ENCODE measurements at places on chromosomes 5 and 9.

DNA sequence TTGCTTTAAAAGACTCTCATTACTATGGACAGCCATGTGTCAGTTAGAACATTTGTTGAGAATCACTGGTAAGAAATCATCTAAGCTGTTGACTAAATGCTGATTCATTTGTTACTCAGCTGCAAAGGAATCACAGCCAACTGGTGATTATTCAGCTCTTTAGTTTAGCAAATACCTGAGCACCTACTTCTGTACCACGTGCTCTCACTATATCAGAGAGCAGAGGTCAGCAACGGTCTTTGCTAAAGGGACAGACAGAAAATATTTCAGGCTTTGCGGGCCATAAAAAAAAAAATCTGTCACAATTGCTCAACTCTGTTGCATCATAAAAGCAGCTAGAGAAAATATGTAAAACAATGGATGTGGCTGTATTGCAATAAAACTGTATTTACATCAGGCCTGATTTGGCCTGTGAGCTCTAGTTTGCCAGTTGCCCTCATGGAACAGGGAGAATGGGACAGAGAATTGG, 377.6 kb downstream of the DNAH5 start:
- peak; percentile 62 for DNase-seq

DNA sequence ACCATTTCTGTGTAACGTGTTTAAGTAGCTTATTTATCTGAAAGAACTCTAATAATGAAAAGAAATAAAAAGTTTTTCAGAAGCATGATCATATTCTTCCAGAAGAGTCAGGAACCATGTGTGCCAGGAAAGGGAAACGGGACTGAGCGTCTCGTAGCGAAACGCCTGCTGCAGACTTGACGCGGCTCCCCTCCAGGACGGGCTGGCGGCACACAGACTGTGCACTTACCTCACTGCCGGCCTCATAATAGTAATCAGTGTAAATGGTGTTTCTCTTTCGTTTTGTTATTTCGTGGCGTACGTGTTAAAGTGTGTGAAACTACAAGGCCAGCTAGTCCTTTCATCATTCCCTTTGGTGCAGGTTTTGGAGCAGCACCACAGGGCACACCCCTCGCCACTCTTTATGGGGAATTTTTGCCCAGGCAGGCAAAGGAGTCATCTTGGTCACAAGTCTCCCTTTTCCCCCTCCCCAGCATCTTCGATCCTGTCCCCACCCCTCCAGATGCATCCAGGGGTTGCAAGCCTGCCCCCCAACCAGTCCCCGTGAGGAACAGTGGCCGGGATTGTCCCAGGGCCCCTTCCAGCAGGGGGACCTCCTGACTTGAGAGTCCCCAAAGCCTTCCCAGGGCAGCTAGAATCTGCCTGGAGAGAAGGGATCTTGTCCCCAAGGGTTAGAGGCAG, 233.1 kb downstream of the FANCC start:
- no peak for DNase-seq

DNA sequence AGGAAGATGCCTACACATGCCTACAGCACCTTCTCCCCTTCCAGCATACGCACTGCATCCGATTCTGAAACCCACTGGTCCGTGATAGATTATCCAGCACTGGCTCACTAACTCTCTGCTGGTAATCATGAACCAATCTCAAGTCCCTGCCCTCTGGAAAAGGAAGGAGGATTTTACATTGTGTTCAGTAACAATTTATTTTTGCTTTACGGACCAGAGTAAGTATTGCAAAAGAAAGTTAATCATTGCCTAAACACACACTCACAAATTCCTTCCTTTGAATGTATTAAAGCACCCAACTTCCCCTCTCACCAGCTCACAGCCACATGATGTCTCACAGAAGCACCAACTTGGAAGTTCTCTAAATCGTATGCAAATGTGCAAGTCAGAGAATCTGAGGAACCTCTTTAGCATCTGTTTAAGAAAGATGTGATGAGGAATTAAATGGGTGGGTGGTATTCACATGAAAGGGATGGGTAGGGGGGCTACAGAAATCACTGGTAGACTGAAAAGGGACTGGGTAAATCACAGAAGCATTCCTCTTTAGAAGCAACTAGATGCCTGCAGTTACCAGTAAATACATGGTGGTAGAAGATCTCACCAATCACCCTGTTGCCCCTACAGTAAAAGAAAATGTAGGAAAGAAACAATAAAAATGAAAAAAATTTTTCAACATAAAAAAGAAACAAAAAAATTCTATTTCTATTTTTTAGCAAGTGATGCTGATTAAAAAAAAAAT, 8.4 kb downstream of the GNAQ start:
- DNase-seq = peak; percentile 43

DNA sequence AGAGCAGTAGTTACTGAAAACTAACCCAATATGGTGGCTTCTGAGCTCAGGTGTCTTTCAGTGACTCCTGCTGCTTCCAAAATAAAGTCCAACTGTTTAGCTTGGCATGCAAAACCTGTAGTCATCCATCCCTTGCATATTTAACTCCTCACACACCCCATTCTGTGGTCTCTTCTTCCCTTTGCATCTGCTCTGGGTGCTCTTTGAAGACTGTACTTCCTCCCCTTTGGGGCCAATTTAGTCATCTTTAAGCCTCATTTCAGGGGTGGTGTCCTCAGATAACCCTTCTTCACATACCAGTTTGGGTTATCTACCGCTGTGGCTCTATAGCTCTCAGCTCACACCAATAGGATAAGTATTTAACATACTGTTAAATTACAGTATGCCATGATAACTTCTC, 209.9 kb upstream of the DMRT1 start:
- DNase-seq = no peak

DNA sequence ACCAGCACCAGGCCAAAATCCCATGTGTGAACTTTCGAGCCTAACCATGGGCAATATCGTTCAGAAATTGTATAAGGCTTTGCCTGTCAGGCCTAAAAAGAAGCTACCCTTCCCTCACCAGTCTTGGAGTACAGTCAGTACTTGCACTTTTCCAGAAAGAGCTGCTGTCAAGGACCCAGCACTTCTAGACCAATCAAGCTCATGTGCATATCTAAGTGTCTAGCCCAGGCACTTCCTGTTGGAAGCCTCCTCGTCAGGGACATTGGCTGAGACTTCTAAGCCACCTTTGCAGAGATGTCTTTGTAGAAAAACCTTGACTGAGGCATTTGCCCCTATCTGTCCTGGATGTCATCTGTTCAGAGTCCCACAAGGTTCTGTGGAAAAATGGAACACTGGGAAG, 1930.5 kb downstream of the EFNA5 start:
- no peak for DNase-seq

DNA sequence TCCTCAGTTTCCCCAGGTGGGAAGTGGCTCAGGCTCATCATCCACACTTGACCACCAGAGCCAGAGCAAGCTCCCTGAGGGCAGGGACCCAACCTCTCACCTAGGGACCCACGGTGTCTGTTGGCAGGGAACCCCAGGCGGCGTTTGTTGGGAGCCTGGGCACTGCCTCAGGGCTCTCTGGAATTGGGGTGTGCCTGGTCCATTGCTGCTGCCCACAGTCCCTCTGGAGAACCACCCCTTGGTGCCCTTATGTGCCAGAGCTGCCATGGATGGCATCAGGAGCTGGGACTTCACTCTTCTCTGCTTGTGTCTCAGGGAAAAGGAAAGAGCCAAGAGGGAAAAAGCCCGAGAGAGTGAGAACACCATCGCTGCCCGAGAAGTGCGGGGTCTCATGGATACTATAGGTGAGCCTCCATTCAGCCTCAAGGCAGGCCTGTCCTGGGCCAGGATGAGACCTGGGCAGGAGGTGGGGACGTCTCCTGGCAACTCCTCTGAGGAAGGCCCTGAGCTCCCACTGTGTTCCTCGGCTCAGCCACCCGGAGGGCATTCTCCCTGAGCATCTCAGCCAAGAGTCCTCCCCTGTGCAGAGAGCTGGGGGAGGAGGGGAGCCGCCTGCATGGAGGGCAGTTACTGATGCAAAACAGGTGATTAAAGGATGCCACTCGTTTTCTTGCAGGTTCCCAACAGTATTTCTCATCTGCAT, 4.5 kb downstream of the CCDC180 start:
- no peak for DNase-seq

DNA sequence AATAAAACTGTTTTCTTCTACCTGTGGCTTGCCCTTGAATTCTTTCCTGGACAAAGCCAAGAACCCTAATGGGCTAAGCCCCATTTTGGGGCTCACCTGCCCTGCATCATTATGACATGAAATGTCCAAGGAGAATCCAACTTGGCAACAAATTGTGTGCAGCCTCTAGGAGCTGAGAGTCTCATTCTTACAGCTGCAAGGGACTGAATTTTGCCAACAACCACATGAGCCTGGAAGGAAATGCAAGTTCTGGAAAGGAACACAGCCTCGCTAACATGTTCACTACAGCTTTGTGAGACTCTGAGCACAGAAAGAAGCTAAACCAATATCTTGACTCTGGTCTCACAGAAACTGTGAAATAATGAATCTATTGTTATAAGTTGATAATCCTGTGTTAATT, 94.8 kb upstream of the CDH12 start:
- DNase-seq = no peak

DNA sequence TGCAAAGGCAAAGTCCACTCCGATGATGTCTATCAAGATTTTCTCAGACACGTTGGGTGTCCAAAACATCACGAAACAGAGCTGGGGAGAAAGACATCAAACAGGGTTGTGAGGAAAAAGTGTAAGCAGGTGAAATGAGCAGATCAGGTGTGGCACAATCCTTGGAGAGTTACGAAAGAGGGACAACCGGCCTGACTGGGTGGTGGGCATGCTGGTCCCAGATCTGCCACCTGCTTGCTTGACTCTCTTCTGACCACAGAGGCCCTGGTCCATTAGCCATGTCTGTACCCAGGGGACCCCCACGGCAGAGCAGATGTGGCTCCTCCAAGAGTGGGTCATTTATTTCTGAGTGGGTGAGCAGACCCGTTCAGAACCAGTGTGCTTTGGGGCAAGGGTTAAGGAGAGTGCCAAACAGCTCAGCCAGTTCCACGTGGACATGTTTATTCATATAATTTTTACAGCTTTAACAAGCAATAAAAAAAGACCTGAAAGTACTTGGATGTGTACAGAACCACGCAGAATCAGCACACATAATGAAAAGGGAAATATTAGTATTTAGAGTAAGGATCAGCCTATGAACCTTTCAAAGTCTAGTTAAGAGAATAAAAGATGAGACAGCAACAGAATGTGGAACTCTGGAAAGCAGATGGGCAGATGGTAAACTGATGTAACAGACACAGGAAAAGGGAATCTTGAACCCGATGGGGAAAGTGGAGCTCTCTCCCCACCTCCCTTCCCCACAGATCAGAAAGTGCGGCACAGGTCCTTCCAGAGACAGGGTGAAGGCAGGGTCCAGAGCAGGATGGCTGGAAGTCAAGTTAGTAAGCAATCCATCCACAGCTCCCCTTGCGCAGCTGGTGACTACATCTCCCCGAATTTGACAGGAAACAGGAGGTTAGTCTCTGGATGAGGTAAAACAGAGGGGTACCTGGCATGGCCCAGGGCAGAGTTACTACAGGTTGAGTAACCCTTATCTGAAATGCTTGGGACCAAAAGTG, 52.5 kb downstream of the OTULIN start:
- no peak for DNase-seq

GRCh38 chr5:39021413-39021812, 52.8 kb downstream of the RICTOR start:
- no peak for DNase-seq

GRCh38 chr5:10862085-10862484, 101.1 kb upstream of the DAP start:
- DNase-seq = no peak

DNA sequence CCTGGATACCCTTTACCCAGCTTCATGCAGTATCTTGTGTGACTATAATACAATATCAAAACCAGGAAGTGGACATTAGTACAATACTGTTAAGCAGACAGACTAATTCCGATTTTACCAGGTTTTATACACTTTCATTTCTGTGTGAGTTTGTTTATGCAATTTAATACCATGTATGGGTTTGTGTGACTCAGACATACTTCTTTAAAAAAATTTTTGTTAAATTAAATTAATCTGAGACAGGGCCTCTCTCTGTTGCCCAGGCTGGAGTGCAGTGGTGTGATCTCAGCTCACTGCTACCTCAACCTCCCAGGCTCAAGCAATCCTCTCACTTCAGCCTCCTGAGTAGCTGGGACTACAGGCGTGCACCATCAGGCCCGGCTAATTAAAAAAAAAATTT, 156.8 kb downstream of the GAPVD1 start:
- DNase-seq = no peak

- no peak for DNase-seq
Observed at GRCh38 chr5:146877178-146877681, 1.3 kb downstream of the PPP2R2B start.

GRCh38 chr5:177446200-177447065, at the start of gene PRR7:
Gene PRR7, plus strand, starts transcription at chr5:177446814. Its CDS starts 8,254 bp downstream, at chr5:177455068.
- no peak for DNase-seq

DNA sequence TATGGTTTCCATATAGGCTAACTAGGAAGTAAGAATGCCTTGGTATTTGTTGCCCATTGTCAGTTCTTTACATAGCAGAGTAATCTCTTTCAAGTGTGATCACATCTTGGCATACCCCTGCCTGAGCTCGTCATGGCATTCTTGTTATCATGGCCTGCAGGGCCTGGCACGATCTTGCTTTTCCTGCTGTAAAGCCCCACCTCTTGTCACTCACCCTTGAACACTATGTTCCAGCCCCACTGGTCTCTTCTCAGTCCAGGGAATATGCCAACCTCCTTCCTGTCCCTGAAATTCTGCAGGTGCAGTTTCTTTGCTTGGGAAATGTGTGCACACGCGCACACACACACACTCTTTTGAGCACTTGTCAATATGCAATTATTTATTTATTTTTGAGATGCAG, 250.2 kb upstream of the DMRT1 start:
- no peak for DNase-seq

- DNase-seq = no peak
Observed at GRCh38 chr5:151476016-151476415, 28.6 kb downstream of the SLC36A1 start.

DNA sequence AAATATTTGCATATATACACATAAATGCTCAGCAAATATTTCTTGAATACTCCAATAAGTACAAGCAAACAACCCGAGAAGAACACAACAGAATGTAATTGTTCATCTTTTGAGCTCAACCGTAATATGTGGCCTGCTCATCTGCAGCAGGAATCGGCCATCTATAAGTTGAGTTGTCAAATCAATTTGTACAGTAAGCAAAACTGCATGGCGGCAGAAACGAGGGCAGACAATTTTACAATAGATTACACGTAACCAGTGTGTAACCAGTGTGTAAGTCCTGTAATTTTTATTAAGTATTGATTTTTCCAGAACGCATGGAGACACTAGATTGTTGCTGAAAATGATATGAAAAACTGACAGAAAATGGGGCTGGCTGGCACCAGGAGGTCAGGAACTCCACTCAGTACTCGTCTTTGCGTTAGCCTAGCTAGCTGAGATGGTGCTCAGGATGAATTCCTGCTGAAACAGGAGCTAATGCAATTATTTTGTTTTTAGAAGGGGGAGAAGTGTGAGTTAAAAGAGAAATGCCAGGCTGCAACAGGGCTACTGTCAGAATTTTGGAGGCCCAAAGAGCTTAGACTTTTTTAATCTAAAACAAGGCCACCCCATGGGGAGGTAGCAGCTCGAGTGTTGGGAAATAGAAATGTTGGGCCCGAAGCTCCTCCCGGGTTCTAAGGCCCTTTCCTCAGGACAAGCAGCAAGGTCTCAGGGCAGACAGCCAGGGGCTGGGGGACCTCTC, 682 bp downstream of the DHX29 start:
- no peak for DNase-seq

GRCh38 chr5:177130211-177131018, 3.2 kb upstream of the NSD1 start:
- no peak for DNase-seq
